ENCODE measurements at places on chromosomes 12 and 14.

DNA sequence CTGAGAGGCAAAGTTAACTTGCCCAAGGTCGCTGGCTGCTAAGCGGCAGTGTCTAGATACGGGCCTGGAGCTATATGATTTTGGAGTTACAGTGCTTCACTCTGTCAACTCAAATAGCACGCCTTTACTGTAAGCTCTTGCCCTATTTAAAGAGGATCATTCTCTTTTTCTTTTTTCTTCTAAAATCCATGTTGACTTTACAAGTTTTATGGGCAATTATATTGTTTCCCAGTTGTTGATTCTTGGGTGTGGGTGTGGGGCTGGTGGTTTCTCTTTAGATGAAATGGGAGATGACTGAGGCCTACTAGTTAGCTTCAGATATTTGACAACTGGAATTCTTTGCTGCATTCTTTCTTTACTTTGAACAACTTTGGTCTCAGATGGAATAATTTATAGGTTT lies 70.7 kb downstream of the C12orf75 start:
- no peak for ATAC-seq

DNA sequence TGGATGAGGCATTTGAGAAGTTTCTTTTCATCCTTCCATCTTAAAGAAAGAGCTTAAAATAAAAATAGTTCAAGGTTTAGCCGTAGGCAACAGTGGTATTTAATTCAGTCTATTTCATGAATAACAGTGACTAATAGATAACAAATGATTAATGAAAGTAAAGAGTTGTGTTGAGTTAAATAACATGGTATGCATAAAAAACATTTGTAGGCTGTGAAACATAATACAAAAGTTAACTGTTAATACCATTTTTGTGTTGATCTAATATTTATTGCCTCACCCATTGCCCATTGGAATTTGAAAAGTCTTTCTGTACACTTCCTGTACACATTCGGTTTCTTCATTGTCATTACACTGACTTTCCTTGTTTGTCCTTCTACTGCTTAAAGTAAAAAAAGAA lies 108.6 kb upstream of the PDE3A start:
- no peak for ATAC-seq

DNA sequence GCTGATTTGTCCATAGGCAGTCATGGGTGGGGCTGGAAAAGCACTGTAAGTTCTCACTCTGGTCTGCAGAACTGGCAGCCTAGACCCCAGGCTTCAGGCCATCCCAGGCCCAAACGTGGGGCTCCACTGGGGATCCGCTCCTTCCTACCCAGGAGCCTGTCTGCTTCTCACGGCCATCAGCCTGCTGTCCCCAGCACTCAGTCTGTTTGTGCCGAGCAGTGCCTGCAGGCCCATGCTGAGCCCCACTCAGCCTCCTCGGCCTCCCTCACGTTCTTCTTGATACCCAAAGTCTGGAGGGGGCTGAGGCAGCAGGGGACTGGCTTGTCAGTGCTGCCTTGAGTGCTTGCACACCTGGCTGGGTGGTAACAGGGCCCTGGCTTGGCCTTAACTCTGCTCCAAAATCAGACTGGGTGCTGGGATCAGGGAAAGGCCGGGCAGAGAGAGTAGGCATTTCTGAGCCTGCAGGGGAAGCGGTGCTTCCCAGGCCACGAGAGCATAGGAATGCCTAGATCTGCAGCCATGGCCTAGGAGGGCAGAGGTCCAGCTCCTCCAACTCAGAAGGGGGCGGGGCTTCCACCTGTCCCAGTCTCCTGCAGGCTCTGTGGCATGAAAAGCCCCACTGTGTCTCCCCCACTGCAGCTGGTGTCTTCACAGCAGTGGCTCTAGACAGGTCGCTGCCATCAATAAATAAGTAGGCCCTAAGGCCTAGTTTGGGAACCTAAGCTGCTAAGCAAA lies 772.4 kb upstream of the FBXO33 start:
- no peak for ATAC-seq

DNA sequence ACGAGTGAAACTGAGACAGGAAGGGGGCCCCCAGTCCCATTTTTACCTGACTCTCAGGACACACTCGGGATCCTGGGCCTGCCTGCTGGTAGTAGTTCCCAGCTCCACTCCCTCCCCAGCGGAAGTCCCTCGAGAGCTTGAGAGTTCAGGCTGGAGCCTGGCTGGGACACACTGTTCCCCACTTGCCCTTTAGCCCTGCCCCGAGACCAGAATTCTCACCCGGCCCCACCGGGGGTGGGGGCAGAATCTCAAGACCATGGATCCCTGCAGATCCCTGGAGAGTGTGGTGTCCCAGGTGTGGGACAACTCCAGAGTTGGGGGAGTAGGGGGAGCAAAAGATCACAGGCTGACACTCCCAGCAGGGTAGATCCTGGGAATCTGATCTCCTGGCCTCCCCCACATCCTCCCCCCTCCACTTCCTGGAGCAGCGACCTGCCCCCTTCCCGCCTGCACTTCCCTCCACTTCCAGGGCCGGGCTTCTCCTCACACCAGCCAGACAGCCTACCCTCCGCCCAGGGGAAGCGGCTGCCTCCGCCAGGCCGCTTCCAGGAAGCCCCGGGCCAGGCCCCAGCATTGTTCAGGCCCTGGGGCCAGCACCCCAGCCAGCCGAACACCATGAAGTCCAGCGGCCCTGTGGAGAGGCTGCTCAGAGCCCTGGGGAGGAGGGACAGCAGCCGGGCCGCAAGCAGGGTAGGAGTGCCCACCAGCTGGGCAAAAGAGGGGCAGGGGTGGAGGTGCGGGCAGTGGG lies at the start of gene TNS2:
TNS2 (plus strand) TSS at position 495 of the 748 bp plus-strand sequence; CDS start at position 616, 121 bp downstream.
- no peak for ATAC-seq

DNA sequence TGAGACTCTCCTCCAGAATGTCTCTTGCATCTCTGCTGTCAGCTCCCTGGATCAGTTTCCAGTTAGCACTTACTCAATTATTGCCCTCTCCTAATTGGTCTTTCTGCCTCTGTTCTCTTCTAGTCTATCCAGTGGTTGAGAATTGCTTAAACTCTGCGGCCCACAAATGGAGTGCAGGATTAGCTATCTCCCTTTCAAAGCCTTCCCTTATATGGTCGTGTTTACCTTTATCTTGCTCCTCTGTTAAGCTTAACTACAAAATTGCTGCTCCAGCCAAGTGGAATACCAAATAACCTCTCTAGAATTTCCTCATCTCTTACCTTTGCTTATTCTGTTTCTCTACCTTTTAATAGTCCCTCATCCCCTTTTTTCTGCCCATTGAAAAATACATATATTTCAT lies 132.7 kb downstream of the NRXN3 start:
- ATAC-seq = no peak

DNA sequence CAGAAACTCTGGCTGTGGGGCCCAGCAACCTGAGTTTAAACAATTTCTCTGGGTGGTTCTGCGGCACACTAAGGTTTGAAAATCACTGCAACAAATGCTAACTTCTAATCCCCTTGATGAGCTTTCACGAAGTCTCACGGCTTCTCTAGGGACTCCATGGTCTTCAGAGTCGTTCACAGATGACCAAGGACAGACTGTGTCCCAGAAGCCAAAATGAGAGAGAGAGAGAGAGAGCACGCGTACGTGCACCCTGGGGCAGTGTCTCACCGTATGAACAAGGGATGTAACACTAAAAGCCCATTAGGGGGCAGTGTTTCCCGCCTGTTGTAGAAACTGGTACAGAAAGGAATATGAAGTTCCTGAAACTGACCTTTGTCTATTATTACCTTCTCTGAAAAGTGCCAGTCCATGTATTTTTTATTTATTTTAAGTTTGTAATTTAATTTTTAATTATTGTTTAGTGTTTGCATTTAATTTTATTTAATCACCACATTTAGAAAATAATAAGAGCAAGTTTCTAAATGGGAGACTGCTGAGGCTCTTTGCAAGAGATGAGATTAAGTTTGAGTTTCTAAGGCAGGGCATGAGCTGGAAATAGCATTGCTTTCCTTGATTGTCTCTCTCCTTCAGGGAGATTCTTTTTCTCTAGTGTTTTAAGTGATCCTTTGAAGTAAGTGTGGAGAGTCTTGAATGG lies 3.4 kb downstream of the APOLD1 start:
- ATAC-seq = peak; percentile 72

DNA sequence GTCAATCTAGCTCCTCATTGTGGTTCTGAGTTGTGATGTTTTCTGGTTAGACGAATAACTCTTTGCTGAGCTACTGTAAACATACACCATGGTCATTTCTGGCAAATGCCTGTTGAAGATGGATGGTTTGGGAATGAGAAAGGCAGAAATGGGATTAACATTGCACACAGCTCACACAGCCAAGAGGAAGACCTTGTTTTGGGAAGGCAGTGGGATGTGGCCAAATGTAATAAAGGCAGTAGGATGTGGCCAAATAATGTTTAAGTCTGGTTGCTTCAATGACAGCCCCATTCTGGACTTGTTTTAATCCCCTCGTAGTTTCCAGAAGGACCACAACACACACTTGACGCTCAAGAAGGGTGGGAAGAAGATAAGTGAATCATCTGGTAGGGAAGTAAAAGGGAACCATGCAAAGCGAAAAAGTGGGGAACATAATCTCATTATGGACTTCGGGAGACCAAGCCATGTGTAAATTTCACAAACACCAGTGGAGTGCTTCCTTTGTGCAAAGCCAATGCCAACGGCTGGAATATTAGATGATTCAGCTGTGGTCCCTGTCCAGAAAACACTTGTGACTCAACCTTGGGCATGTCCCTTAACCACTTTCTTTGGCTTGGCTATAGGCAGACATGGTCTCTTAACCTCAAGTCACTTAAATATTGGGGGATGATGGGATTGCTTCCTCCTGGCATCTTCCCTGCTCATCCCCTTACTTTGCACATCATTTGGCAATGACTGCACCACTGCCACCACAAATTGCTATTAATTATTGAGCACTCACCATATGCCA lies 284.4 kb upstream of the CRY1 start:
- no peak for ATAC-seq

DNA sequence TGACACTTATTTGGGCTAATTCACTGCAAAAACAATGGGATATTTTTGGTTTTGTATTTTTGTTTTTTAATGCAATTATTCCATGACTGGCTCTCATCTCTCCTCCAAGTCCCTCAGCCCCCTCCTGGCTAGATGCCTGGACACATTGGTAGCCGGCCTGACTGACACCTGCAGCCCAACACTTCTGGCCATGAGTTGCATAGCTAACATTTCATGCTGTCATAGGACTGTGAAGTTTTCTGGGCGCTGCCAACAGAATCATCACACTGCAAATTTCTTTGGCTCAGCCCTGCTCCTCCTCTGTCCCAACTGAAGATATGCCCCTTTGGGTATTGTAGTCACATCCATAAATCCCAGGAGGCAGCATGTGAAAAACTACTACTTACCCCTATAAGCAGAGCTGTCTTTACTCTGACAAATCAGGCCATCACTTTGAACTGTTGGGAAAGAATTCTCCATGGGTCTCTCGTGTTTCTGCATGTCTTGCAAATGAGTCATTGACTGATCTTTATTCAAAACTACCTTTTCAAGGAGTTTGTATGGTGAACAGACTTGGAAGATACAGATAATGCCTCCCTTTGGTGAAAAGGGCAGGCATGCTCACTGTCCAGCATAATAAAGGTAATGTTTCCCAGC lies 126.7 kb upstream of the LGR5 start:
- ATAC-seq = no peak

DNA sequence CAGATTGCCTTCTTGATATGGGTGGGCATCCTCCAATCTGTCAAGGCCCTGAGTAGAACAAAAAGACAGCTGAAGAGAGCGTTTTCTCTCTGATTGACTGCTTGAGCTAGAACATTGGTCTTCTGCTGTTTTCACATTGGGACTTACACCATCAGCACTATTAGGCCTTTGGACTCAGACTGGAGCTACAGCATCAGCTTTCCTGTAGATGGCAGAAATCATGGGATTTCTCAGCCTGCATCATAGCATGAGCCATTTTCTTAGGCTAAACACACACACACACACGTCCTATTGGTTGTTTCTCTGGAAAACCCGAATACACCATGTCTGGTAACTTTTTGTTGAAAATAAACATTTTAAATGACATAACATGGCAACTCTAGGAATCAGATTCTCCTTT lies 15.8 kb upstream of the PPM1A start:
- no peak for ATAC-seq

DNA sequence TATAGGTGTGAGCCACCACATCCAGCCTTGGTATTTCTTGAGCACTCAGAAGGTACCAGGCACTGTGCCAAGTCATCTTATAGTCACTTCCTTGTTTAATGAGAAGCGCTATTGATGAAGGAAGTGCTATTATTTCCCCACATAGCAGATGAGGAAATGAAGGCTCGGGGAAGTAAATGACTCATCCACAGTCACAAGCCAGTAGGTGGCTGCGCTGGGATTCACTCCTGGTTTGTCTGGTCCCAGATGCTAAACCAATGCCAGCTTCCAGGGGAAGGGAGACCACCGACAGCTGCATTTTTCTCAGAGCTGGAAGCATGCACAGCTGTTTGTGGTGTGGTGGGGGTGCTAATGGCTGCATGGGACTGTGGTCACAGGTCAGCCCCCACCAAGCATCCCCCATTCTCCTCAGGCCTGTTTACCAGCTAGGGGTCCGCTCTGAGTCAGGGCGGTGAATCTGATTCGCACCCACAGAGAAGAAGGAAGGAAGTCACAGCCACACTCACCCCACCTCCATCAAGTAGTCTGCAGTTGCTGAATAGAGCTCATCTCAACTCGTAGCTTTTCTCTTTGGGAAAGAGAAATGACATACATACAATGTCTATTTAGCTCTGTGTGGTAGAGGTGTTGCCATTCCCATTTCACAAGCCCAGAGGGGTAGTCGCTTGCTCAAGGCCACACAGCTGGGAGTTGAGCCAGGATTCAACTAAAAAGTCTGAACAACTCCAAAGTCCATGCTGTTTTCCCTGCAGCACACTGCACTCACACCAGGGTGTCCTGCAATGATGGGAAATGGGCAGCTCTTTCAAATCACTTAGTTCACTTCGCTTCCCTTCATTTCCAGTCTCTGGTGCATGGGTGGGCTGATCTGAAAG lies 6.3 kb upstream of the LTBP2 start:
- ATAC-seq = peak; percentile 83

GRCh38 chr14:26984311-26985177 lies 386.7 kb upstream of the NOVA1 start:
- no peak for ATAC-seq

DNA sequence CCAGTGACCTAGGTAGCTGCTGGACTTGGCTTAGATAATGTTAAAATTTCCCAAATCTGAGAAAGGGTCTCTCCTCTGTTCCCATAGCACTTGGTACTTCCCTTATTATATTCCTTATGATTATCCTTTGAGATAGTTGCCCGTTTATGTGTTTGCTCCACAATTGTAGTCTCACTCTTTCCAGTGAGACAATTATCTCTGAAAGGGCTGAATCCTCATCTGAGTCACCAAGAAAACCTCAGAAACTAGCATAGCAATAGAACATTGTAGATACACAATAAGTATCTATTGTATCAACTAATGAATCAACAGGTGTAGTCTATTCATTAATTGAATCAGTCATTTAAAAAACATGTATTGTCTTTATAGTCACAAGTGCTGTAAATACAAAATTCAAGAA lies 119.1 kb upstream of the FAR2 start:
- ATAC-seq = no peak

DNA sequence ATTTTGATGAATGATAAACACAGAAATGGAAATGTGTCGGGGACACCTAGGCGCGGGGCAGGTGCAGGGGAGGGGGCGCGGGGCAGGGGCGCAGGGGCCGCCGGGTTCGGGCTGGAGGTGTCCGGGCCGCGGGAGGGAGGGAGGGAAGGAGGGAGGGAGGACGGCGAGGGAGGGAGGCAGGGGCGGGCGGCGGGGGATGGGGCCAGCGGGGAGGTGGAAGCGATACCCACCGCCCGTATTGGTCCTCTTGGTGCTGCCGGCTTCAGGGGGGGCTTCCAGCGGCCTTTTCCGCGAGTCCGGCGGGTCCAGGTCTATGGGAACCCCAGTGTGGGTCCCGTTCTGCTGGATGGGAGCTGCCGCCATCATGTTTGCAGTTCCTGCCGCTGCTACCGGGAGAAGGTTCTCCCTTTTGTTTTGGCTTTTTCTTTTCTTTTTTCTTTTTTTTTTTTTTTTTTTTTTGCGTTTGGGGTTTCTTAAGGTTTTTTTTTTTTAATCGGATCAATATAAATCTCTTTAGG lies 703 bp downstream of the NOVA1 start:
- no peak for ATAC-seq
